Muscle of leg (tissue), 16 donors: ENCODE measurements at places on chromosomes 16 and 17.

GRCh38 chr17:44533533-44534246, 23.6 kb upstream of the FZD2 start:
- peak; percentile 91 for DNase-seq

DNA sequence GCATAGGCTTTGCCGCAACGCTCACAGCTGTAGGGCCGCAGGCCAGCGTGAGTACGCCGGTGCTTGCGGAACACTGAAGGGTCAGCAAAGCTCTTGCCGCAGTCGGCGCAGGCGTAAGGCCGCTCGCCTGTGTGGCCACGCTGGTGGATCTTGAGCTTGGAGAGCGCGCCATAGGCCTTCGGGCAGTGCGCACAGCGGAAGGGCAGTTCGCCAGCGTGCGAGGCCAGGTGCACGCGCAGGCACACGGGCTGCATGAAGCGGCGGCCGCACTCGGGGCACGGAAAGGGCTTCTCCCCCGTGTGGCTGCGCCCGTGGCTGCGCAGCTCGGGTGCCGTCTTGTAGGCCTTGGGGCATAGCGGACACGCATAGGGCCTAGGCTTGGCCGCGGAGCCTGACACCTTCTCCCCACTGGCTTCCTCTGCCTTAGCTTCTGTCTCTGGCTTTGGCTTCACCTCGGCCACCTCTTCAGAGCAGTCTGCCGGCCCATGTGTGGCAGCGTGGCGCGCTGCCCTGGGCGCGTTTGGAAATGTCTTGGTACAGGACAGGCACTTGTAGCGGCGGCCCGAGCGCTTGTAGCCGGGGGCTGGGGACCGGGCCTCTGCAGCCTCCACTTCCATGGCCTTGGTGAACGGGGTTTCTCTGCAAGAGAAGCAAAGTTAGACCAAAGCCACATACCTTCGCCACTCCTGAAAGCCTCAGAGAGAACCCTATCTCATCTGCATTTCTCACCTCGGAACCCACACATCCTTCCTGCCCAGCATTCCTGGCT, 10.0 kb downstream of the ZNF668 start:
- peak; percentile 15 for DNase-seq

- peak; percentile 62 for DNase-seq
Measured at GRCh38 chr16:83420206-83420760, 387.5 kb upstream of the HSBP1 start.

DNA sequence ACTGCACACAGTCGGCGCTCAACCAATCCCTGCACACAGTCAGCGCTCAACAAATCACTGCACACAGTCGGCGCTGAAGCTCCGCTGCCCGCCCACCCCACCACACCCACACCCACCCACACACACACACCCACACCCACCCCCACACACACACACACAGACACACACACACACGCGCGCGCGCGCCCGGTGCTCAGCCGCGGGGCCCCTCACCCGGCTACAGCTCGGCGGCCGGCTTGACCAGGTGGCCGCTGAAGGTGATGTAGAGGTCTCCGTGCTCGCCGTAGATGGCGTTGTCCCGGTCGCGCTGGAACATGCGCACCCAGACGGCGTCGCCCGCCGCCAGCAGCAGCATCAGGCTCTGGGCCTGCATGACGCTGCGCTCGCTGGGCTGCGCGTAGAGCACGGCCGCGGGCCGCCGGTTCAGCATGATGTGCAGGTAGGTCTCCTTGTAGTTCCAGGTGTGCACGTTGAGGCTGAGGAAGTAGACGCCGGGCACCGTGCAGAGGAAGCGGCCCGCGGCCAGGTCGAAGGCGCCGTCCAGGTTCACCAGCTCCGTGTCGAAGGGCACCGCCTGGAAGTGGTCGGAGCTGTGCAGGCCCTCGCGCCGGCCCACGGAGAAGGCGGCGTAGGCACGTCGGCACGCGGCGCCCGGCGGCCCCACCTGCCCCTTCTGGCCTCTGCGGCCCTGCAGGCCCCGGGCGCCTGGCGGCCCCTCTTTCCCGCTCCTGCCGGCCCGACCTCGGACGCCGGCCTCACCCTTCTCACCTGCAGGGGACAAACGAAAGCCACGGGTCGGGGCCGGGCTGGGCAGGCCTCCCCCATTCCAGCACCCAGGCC, 2.5 kb downstream of the C1QTNF8 start:
- no peak for DNase-seq

- peak; percentile 48 for DNase-seq
Measured at GRCh38 chr16:1309888-1310831, 724 bp downstream of the UBE2I start.

GRCh38 chr17:14545156-14545906, 244.4 kb downstream of the HS3ST3B1 start:
- no peak for DNase-seq
